ENCODE measurements at places on chromosomes 2 and 18.
A peak's percentile ranks its signal among the peaks of the same experiment; 100 is the strongest.

GRCh38 chr18:74512321-74513053 lies 16.3 kb downstream of the CNDP2 start:
- DNase-seq: no peak

GRCh38 chr2:218743068-218743467 lies 32.4 kb downstream of the TTLL4 start:
- no peak for DNase-seq

DNA sequence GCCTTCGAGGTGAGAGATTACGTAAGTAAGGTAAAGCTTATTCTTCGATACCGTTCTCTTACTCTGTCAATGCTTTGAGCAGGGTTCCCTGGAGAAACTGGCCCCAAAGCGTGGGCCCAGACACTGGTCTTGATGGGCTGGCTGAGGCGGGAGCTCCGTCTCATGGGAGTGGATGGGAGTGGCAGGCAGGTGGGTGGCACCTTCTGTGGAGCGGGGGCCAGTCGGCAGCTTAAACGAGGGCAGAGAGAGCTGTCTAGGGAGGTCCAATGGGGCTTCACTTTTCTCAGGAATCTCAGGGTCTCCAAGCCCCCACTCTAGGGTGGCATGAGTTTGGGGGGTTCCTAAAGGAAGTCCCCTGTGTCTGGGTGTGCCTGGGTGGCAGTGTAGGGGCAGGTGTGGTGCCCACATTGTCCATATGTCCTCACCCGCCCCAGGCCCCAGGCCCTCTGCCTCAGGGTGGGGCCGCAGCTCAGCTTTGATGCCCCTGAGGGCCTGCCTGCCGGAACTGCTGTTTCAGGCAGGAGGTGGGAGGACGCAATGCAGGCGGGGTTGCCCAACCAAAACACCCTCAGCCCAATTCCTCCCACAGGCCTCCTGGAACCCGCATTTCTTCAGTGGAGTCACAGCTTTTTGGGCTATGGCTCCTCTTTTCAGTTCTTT lies 32.5 kb upstream of the FOSL2 start:
- DNase-seq: no peak

DNA sequence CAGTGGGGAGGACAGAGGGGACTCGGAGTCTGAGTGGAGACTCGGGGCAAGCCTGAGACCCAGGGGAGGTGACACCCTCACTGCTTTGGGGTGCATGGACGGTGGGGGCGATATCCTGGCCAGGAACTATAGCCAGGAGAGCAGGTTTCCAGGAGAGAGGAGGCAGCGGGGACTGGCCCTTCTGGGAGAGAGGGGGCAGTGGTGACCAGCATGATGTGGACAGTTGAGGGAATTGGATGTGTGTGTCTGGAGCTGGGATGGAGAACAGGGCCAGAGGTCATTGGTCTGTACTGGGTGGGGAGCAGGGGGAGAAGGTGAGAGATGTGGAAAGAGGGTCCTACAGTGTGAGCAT lies 63.6 kb downstream of the ACKR3 start:
- DNase-seq: no peak

DNA sequence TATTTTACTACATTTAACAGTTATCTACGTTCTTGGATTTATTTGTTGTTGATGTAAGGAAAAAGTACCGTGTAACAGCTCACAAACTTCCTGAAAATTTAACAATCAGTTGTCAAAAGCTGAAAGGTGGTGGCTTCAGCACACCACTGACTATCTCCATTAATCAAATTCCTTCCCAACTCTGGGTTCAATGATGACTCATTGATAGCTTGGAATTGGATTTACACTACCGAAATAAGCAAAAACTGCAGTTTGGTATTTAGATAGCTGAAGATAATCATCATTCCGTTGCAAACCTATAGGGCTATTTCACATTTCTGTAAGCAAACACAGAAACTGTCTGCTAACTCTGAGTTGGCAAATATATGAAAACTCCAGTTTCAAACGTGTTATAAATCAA lies 322.3 kb upstream of the TFPI start:
- DNase-seq: no peak

DNA sequence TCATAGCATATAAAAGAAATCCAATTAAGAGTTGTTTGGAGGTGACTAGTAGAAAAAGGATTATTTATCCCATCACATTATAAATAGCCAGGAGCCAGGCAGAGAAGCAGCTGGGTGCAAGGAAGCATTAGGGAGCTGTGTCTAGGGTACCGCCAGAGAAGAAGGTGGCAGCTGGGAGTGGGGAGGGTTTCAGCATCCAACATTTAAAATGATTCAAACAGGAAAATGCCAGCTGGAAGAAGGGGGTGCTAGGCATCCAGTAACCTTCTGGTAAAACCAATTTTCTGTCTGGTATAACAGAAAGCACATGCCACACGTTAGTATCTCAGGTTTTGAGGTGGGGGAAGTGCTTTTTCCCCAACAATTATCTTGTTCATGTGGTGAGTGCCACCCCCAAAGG lies 452.4 kb downstream of the ZEB2 start:
- DNase-seq: no peak

GRCh38 chr2:226720948-226721347 lies 78.7 kb downstream of the IRS1 start:
- DNase-seq: no peak

- peak; percentile 39 for DNase-seq
These were observed 152.5 kb upstream of the HAAO start for GRCh38 chr2:42944779-42945415.

DNA sequence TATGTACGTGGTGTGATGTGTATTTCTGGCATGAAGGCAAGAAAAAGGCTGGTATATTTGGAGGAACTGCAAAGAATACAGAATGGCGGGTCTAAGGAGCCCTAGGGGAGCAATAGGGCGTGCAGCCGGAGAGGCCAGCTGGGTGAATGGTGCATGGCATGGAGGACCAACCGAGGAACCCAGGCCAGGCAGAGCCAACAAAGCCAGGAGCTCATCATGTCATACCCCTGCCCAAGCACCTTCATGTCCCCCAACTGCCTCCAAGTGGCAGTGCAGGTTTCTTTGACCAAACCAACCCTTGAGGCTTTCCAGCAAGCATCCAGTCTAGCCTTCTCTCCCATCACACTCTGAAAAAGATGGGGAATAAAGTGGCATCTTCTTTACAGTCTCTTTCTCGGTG lies 8.9 kb upstream of the KCNK3 start:
- no peak for DNase-seq

DNA sequence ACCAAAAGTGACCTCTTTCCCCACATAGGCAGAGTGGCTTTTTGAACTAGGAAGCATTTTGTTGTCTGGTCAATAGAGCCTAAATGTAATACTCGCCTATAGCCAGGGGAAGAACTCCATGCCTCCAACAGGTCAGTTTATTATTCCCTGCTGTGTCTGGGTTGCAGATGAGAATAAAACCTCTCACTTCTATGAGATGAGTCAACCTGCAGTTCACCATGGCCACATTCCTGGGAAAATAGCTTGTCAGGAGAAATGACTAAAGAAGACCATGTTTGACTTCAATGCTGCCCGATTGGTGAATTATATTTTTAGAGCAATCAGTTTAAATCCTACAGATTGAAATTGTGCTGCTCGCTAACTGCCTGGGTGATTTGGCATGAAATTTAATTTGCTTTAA lies 46.7 kb upstream of the LRRTM1 start:
- no peak for DNase-seq

GRCh38 chr18:53567929-53568574 lies 656.4 kb downstream of the MBD2 start:
- peak; percentile 35 for DNase-seq

DNA sequence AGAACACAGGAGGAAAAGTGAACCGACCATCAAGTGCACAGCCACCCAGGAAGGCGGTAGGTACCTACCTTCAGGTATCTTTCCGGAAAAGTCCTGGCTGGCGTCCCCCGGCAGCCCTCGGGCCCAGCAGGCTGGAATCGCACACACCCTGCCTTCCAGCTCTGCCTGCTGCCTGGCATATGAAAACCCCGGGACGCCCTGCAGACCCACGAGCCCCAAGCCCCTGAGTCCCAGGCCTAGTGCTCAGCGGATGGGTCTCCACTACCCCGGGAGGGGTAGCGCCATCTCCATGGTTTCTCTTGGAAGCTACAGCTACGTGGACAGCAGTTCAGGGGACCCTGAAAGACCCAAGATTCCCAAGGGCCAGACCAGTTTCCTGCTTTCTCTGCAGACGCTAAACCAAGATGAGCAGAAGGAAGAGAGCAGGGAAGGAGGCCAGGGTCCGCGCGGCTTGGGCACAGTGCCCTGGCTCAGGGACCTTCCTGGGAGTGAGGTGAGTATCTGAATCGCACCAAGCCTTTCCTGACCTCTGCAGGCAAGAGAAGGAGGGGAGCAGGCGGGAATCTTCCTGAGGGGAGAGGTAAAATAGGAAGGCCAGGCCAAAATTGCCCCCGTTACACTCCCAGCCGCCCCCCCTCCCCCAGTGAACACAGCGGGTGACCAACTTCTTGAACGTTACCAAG lies 80.4 kb downstream of the ARHGEF4 start:
- DNase-seq: no peak

DNA sequence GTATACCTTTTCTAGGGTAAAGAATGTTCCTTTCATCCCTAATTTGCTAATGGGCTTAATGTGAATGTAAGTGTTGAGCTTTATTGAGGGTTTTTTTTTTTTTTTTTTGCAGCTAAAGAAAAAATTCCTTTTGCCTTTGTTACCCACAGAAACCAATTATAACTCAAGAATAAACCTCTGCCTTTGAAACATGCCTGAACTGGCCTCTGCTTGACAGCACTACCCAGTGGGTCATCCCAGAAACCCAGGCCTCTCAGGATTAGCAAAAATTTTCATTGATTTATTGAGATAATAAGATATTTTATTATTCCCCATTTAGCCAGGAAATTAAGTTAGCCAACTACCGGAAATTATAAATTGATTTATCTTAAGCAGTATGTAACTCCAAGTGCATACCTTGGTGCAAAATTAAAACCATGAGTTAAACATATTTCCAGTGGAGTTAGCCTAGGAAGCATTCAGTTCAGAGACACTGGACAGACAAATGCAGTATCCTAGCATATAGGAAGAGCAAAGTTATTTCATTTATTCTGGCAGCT lies 67.0 kb upstream of the RASGRP3 start:
- peak; percentile 64 for DNase-seq

- no peak for DNase-seq
These were observed 404.4 kb upstream of the SYT4 start for GRCh38 chr18:43681661-43682060.

- no peak for DNase-seq
These were observed 818.4 kb upstream of the FSHR start for GRCh38 chr2:49972699-49973098.

DNA sequence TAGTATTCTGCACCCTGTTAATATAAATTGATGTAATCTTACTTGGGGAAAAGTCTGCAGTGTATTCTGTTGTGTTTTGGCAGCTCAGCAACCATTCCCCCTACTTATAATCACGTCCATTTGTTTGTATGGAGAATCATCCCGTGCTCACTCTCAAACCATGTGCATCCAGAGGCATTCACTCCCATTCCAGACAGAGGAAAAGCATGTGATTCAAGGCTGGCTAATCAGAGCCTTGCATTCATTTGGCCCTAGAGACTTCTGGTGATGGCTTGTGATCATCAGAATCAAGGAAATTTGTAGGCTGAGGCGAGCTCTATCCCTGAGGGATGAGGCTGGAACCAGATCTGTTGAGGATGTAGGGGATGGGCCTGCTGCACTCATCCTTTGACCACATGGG lies 5.1 kb upstream of the WIPF1 start:
- DNase-seq: no peak

DNA sequence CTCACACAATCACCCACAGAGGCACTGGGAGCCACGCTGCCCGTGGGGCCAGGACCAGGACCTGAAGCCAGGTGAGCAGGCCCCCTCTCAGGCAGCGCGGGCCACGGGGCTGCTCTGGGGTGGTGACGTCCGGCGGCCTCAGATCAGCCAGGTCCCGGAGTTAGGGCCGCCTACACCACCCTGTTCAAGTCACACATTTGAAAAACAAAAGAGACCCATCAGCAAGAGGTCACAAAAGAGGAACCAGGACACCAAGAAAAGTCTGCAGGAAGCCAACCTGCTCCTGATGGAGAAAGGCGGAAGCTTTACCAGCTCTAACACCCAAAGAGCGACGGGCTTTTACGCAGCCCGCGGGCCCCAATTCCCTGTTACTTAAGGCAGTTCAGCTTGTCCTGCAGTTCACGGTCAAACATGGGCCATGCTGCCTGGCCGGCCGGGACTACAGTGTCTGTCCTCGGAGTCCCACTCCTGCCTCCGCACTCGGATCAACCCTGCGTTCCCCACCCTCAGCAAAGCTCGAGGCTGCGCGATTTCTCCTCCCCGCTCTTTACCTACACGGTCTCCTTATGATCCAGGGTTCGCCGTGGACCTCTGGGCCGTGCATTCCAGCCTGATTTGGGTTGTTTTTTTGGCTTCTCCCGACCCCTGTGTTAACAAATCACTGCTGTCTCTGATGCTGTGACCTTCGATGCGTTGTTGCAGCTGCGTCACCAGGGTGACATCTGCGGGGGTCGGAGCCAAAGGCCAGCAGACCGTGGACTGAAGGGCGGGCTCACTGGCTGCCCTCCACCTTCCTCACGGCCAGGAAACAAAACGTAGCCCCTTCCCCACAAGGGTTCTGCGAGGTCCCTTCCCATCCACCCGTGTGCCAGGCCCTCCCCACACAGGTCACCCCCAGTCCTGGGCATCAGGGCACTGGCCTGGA lies 31.0 kb downstream of the SNORC start:
- no peak for DNase-seq

- DNase-seq: no peak
These were observed 23.6 kb upstream of the PDCL3 start for GRCh38 chr2:100539221-100539620.

DNA sequence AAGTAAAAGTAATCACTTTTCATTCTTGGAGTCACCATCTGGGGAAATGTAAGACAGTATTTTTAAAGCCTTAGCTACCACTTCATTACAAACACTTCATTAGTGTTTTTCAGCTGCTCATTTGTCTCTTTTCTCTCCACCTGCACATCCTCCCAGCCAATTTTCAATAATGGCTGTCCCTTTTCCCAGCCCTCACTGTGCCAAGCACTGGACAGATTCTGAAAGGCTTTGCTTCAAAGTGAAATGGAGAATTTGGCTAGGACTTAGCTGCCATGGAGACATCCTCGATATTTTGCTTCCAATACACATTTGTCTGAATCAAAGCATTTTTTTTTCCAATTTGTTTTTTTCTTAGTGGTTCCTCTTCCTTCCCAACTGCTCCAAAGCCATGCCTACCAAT lies 272.4 kb upstream of the NRXN1 start:
- DNase-seq: no peak

Measured in epithelial cell of esophagus (primary cell).